Thymus (tissue), 14 donors: ENCODE measurements at places on chromosomes 6 and 20. TPM values are rescaled to one million over a fixed set of nuclear protein-coding genes. Genes with fewer than 3 reads are reported as not detected.

Gene ASIP
- total RNA-seq, result 0.09 TPM

Gene BTNL2
- total RNA-seq, result not detected

Gene BMP7
- 6.3 TPM for total RNA-seq

Gene CAGE1
- total RNA-seq, result 0.09 TPM

Gene NKX2-2
- 0.05 TPM for total RNA-seq

Gene HLA-DRB5
- total RNA-seq, result 266 TPM

Gene ARFGEF3
- 0.19 TPM for total RNA-seq

Gene FAM217A
- under 0.01 TPM for total RNA-seq

Gene IL20RA
- 2.6 TPM for total RNA-seq

Gene LGSN
- 0.14 TPM for total RNA-seq

Gene GPR6
- total RNA-seq, result not detected

Gene SLPI
- total RNA-seq, result 28.0 TPM

Gene KIF6
- 0.24 TPM for total RNA-seq

Gene CPNE5
- total RNA-seq, result 0.57 TPM

Gene SPATS1
- total RNA-seq, result 0.33 TPM

Gene ZNF311
- 0.76 TPM for total RNA-seq

Gene GSTA3
- not detected for total RNA-seq

Gene TAF8
- 21.9 TPM for total RNA-seq
